Osteoblast (primary cell): ENCODE measurements at places on chromosomes 7 and 10. TPM values are rescaled to one million over a fixed set of nuclear protein-coding genes. Genes with fewer than 3 reads are reported as not detected.

The TSPAN12 gene
- total RNA-seq: 0.59 and 1.8 TPM in 2 replicates

The SLC12A9 gene
- total RNA-seq: 19.5 and 20.0 TPM in 2 replicates

The BLNK gene
- total RNA-seq: under 0.01 and 0.36 TPM in 2 replicates

The PNLIPRP3 gene
- total RNA-seq: 0.59 and 0.72 TPM in 2 replicates

The ZDHHC4 gene
- 51.0 and 61.6 TPM in 2 replicates for total RNA-seq

The NXPH1 gene
- not detected in 2 replicates for total RNA-seq

The CADPS2 gene
- 21.7 and 26.2 TPM in 2 replicates for total RNA-seq

The ZNF365 gene
- total RNA-seq: 9.1 and 9.8 TPM in 2 replicates

The MKI67 gene
- total RNA-seq: 2.5 and 3.5 TPM in 2 replicates

The PALD1 gene
- under 0.01 and 0.29 TPM in 2 replicates for total RNA-seq

The PIP gene
- not detected in 2 replicates for total RNA-seq

DNA sequence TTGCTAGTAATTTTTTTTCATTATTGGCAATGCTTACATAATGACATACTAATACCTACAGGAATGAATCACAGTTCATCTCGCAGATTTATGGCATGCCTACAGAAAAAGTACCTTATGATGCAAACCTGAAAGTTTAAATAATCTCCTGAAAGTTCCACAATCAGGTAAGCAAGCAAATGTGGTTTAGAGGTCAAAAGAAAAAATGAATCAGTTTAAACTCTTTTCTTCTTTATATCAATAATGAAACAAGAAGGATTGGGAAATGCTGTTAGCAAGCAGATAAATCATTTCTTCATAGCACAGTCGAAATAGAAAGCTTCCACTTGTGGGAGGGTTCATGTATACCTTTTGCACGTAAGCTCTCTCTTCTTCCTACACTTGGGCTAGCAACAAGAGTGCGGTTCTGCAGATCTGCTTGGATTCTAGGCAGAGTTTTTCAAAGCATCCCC lies 53.7 kb upstream of the MTPN start:
- DNase-seq: peak; percentile 36

GRCh38 chr7:47282790-47283496 lies 299.0 kb downstream of the TNS3 start:
- DNase-seq: no peak

DNA sequence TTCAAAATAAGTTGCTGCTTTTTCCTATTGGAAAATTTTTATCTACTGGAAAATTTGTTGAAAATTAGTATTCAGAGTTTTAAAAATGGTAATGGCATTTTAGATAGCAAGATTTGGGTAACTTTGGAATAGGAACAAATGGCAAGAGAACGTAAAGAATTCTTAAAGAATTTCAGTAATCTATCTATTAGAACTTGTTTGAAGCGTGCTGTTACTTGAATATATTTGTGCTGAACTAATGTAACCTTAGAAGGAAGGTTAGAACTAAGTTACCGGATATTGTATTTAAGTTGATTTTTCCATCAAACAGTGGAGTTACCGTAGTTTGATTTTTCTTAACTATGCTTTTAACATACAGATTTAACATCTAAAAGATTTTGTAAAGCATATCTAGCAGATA lies 25.9 kb downstream of the SEPTIN7 start:
- no peak for DNase-seq

DNA sequence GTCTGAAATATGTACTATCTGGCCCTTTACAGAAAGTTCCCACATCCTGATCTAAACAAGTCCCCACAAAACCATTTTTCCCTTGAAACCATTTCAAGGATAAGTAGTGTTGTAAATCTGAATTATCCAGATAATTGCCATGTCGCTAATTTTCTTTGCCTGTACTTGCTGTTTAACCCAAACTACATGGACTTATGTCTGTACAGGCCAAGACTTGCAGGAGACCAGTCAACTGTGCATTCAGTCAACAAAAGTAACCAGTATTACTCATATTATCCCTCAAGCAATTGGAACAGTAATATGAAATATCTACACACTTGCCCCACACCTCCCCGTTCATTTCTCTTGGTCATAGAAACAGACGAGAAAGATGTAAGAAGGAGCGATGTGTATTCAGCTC lies 347.8 kb upstream of the NFE2L3 start:
- no peak for DNase-seq

- no peak for DNase-seq
Observed at GRCh38 chr7:95710711-95711110, 61.6 kb upstream of the DYNC1I1 start.

DNA sequence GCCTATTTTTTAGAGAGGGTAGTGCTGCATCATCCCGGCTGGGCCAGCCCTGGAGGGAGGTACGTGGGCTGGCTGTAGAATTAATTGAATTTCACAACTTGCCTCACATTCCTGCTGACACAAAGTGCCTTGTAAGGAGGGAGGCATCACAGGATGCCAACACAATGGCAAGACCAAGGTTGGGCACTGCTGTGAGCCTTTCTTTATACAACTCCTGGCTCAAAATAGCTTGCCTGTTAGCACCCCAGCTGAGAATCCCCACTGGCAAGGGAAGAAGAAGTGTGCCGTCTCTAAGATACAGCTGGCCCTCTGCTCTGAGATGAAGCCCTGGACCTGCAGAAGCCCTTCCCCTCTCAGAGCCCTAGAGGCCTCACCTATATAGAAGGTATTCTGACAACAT lies 873.9 kb downstream of the GRID1 start:
- DNase-seq: no peak

DNA sequence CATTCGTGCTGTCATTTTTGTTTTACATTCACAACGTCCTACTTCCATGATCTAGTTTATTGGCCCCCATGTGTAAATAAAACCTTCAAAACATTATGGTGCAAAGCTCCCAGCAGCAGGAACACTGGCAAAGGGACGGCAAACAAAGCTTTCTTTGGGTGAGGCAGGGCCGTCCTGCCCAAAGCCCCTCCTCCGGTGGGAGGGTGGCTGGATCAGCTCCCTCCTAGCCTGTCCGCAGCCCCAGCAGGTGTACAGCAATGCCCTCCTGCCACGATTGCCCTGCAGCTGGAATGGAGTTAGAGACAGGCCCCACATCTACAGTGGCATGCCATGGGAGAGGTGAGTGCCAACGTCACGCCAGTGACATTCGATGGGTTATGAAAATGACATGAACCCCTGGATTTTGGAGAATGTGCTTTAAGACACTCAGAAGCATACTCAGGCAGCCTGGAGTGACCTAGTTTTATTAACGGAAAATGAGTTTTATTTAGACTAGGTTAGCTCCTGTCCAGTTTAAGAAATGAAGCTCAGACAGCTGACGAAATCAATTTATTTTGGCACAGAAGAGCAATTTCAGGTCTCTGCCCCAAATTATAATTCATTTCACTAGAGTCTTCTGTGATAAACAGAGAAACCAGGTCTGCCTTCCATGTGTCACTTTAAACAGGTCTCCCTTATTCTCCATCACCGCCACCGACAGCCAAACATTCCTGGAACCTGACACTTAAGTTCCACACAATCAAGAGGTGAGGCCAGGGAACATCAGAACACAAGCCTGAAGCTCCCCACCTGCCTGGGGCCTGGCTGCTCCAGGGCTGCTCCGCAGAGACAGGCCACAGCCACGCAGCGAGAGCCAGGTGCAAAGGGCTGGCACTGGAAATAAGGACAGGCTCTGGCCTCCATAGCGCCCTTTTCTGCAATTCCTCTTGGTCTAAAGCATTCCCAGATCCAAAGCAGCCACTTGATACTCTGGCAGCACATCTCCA lies 50.1 kb downstream of the VOPP1 start:
- no peak for DNase-seq

GRCh38 chr7:132643302-132643701 lies 67.0 kb upstream of the PLXNA4 start:
- no peak for DNase-seq

DNA sequence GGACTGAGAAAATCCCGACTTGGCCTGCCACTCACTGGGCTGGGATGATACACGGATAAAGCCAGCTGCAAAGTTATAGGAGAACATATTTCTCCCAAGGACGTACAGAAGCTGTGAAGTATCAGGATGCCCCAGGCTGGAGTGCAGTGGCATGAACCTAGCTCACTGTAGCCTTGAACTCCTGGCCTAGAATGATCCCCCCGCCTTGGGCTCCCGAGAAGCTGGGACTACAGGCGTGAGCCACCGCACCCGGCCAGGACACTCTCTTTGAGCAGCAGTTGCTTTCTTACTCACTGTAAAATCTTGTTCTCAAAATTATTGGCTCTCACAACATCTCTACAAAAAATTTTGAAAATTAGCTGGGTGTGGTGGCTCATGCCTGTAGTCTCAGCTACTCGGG lies 50.4 kb downstream of the CLEC2L start:
- DNase-seq: no peak

DNA sequence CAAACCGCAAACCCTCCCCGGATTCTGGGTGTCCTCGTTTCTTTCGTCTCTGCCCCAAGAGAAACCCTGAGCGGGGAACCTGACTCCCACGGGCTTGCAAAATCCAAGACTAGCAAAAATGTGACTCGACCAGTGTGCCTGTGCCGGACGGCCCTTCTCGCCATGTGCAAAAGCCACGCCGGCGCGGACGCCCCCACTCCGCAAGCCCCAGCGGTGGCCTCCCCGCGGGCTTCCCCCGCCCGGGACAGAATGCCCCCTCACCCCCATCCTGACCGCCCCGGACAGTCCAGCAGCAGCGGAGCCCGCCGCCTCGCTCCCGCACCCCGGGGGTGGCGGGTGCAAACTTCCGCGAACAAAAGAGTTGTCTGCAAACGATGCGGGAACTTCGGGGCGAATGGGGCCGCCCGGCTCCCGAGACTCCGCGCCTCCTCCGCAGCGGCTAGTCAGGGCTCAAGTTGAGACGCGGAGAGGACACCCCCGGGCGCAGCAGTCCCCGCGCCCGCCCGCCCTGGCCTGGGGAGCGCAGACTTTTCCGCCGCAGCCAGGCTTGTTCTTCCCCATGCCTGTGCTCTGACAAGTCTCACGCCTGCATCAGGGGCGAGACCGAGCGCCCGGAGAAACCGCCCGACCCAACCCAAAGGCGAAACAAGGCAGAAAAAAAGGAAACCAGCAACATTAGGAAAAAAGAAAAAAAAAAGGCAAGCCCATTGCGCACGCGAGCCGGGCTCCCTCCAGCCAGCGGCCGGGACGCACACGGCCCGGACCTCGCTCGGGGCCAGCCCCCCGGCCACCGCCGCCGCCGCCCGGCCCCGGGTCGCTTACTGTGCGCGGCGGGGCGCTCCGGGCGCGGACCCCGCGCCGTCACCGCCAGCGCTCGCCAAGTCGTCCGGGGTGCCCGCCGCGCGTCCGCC lies 732 bp downstream of the FAM53B start:
- DNase-seq: peak; percentile 93

GRCh38 chr7:47454069-47454973 lies 127.6 kb downstream of the TNS3 start:
- peak; percentile 75 for DNase-seq

DNA sequence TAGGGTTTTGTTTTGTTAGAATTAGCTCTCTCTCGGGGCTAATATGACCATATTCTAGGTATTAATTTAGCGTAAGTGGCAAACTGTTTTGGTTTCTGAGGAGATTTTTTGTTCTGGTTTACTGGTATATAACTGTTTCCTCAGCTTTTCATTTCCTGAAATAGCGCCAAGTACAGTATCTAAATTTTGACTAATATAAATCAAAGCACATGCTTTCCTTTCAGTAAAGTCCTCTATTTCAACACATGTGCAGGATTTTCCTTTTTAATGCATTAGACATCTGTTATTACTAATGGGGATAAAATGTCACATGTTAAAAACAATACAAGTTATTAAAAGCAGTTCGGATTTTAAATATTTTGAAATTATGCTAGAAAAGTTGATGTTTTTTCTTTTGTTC lies 11.3 kb downstream of the FERD3L start:
- no peak for DNase-seq

DNA sequence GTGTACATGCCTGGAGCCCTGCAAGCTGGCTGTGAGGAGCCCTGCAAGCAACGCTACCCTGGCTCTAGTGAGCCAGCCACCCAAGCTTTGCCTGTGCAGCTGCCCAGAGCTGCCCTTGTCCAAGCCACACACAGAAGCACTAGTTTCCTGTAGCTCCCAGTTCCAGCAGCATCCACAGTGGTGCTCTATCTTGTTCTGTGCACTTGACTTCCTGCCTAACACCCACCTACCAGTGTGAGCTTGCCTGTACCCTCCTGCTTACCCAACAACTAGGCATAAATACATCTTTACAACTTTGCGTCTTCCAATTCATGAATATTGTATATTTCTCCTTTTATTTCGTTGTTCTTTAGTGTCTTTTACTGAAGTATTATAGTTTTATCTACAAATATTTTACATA lies 32.2 kb upstream of the ZNF518A start:
- no peak for DNase-seq

GRCh38 chr7:31497516-31497915 lies 16.4 kb upstream of the ITPRID1 start:
- DNase-seq: no peak

- DNase-seq: no peak
Observed at GRCh38 chr10:35446439-35446838, 110.1 kb downstream of the CCNY start.

- DNase-seq: peak; percentile 95
Observed at GRCh38 chr7:27199849-27200760, at the start of gene HOXA13. TSS of gene HOXA13 (minus strand) at chr7:27200091. CDS start at chr7:27200077, 14 bp downstream.

DNA sequence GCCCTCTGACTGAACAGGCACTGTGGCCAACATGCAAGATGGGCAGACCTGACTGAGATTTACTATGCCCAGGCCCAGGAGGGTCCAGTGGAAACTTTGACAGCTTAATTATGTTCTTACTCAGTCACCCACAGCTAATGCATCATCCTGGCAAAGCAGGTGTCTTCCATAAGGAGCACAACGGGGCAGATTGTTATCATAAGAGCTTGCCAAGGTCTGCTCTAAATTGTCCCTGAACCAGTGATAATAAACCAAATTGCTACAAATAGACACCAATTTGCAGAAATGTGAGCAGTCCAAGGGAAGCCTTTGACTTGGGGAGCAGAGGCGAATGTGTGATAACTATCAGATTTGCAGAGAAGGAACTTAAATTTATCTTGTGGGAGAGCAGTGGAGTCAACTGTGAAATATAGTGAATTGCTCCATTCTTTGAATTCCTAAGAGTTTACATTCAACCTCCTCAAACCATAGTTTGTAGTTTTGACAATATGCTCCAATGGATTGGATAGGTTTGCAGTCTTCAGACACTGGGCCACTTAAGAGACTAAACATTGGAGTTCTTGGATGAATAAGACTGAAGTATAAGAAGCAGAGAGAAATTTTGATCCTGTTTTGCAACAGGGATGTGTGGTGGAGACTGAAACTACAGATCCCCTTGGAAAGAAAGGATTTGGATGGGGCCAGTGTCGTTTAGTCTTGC lies 494.7 kb downstream of the CCSER2 start:
- no peak for DNase-seq

DNA sequence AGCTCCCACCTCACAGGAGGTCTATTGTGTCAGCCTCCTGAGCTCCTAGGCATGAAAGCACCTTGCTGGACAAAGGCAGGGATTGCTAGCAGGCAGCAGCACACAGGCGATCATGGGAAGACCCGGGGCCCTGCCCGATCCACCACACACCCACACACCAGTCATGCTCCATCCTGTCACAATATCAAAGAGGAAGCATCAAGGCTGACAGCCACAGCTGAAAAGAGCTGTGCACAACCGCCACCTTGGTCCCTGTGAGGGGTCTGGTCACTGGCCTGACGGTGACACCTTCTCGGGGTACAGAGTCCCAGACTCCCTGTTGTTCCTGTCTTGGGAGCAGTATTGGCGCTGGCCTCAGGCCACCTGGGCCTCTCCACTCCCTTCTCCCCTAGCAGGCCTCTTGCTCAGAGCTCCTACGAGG lies 89.7 kb upstream of the RET start:
- peak; percentile 69 for DNase-seq
